Pancreas (tissue), 10 donors: ENCODE measurements at places on chromosomes 1 and 21. TPM values are rescaled to one million over a fixed set of nuclear protein-coding genes. Genes with fewer than 3 reads are reported as not detected.

The SLC9C2 gene
- total RNA-seq, result 0.17 TPM

DNA sequence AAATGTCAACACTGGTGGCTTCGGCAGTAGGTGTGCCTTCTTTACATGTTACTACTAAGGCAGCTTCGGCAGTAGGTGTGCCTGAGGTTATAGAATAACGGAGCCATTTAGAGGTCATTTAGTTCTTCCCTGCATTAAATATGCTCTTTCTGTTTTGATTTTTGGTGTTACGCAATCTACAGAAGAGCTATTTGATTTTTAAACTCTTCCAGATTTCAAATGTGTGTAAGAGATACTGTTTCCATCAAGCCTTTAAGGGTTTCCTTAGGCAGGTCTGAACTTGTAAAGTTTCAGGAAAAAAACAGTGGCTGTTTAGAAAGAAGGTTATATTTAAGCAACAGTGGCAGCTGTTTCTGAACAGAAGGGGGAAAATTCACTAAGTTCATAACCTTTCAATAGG, 54.8 kb downstream of the PIK3R3 start:
- DNase-seq, result no peak

DNA sequence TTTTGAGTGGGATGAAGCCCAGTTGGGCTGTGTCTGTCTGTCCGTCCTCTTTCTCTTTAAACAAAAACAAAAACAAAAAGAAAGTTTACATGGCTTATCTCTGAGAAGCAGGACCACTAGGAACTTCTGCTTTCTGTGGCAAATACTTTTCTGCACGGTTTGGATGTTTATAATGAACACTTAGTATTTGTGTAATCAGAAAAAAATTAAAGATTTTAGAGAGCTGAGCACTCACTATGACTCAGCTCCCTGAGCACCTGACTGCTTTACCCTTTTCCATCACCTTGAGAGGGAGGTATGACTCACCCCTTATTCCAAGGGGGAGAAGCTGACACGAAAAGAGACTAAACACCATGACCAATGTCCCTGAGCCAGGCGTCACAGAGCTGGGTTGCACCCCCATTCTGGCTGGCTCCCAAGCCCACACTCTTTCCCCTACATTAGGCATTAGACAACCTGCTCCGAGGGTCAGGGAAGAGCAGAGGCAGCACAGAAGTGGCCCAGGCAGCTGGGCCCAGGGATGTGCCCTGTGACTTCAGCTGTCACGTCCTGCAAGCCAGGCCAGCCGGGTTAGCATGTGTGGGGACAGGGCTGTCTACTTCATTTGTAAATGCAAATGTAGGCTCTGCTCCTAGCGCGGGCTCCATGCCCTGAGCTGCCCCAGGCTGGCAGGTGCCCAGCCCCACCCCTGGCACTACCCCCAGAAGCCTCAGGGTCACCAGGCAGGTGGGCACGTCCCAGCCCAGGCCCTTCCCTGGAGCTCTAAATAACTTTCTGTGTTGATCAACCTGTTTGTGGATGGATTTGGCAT, 30.4 kb downstream of the RAP1GAP start:
- DNase-seq, result peak; percentile 90

GRCh38 chr1:23806280-23806679, 5.7 kb upstream of the GALE start:
- DNase-seq, result no peak

GRCh38 chr21:46097336-46098293, at the start of gene COL6A2:
COL6A2 (plus strand) TSS chr21:46098112.
- peak; percentile 84 for DNase-seq

DNA sequence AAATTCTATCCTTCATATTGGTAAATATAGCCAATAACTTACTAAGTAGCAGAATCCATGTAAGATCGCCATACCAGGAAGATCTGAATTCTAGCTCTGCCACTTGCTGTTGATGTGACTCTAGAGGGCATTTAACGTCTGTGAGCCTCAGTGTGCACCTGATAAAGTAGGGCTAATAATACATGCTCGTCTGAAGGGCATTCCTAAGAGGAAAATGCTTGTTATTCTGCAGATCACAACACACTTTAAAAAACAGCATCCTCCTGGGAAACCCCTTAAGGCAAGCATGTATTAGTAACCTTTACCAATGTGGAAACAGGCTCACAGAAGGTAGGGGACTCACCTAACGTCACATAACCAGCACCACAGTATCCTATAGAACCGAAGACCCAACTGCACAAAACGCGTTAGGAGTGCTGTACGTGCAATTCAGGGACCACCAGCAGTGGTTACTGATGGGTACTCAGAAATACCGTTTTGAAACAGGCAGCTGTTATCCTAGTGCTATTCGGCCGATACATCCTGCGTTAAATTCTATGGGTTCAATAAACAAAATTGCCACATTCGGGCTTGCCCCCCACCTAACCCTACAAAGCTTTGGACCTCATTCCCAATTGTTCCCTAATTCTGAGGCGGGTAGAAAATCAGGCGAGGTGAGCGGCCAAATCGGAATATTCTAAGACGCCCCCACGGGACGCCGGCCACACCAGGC, 758 bp downstream of the DEPDC1 start:
- DNase-seq, result no peak

The MROH7 gene
- 0.86 TPM for total RNA-seq
